H7 (cell line): ENCODE measurements at places on chromosomes 5 and 9.
A peak's percentile ranks its signal among the peaks of the same experiment; 100 is the strongest.

GRCh38 chr5:367358-368130, 46.0 kb downstream of the AHRR start:
- DNase-seq, result peak; percentile 65

DNA sequence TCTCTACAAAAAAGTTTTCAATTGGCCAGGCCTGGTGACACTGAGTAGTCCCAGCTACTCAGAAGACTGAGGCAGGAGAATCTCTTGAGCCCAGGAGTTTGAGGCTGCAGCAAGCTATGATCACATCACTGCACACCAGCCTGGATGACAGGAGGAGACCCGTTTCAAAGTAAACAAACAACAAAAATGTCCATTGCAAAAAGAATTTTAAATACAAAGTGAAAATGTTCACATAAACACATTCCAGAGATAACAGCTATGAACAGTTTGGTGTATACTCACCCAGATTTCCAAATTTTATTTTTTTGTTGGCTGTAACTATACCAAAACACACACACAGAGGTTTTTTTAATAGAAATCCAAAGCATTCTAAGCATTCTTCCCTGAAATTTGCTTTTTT, 39.8 kb downstream of the ADRA1B start:
- no peak for DNase-seq

GRCh38 chr5:74562122-74562521, 78.4 kb downstream of the ENC1 start:
- no peak for DNase-seq

GRCh38 chr5:43661102-43661501, 58.1 kb downstream of the NNT start:
- DNase-seq, result peak; percentile 11

- no peak for DNase-seq
These were observed 108.9 kb upstream of the SPRY4 start for GRCh38 chr5:142433526-142434321.

- no peak for DNase-seq
These were observed 170.7 kb downstream of the TSSK1B start for GRCh38 chr5:113264046-113264445.

DNA sequence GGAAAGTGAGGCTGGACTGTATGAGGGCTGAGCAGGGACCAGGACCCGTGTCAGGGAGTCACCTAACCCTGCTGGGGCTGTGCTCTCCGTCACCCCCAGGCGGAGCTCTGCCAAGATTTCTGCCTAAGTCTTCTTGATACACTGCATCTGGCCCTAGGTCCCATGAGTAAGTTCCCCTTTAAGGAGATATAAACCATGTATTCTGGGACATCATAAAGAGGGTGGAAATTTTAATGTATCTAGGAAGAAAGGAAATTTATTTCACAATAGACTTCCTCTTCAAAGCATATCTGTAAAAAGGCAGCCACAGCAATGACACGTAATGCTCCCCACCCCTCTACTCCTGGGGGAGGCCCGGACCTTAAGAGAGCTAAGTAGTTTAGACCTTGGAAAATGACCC, 183.4 kb downstream of the FBXL7 start:
- peak; percentile 36 for DNase-seq

DNA sequence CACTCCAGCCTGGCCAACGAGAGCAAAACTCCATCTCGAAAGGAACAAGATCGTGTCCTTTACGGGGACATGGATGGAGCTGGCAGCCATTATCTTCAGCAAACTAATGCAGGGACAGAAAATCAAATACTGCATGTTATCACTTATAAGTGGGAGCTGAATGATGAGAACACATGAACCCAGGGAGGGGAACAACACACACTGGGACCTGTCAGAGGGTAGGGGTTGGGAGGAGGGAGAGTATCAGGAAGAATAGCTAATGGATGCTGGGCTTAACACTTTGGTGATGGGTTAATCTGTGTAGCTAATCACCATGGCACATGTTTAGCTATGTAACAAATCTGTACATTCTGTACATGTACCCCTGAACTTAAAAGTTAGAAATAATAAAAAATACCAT, 40.9 kb downstream of the NMUR2 start:
- DNase-seq, result no peak

- no peak for DNase-seq
These were observed 199.6 kb downstream of the SYK start for GRCh38 chr9:91001146-91001611.

DNA sequence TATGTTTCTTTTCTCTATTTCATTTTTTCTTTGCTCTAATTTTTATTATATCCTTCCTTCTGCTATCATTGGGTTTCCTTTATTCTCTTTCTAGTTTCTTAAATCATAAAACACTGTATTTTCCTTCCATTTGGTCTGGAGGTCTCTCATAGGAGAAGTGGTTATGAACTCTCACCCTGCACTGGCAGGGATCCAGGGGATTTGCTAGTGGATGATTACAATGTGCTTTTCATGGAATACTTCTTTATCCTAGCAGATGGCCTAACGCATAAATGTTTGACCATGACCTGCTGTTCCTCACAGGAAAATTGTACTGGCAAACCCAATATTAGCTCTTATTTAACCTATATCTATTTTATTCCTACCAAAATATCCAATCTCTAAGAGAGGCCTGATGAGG, 31.5 kb upstream of the SGCD start:
- no peak for DNase-seq

DNA sequence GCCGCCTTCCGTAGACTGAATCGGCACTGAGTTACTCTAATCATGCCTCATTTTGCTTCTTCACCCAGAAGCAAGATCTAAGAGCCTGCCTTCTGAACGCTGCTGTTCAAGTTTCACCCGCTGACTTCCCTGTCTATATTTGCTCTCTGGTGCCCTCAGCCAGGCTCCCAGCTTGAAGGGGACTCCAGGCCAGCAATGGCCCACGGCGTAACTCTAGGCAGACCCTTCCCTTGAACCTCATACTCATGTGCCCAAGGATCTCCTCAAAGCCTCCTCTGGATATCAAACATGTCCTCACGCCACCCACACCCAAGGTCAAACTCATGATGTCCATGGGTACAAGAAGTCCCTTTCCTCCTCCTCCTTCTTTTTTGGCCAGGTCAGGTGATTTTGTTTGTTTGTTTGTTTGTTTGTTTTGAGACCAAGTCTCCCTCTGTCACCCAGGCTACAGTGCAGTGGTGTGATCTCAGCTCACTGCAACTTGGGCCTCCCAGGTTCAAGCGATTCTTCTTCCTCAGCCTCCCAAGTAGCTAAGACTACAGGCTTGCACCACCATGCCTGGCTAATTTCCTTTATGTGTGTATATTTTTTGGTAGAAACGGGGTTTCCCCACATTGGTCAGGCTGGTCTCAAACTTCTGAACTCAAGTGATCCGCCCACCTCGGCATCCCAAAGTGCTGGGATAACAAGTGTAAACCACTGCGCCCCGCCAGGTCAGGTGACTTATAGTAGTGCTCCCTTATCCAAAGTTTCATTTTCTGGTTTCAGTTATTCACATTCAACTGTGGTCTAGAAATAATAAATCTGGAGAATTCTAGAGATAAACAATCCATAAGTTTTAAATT, 239.0 kb downstream of the SYK start:
- no peak for DNase-seq

GRCh38 chr5:102295534-102296177, 428 bp downstream of the SLCO4C1 start:
- peak; percentile 47 for DNase-seq

DNA sequence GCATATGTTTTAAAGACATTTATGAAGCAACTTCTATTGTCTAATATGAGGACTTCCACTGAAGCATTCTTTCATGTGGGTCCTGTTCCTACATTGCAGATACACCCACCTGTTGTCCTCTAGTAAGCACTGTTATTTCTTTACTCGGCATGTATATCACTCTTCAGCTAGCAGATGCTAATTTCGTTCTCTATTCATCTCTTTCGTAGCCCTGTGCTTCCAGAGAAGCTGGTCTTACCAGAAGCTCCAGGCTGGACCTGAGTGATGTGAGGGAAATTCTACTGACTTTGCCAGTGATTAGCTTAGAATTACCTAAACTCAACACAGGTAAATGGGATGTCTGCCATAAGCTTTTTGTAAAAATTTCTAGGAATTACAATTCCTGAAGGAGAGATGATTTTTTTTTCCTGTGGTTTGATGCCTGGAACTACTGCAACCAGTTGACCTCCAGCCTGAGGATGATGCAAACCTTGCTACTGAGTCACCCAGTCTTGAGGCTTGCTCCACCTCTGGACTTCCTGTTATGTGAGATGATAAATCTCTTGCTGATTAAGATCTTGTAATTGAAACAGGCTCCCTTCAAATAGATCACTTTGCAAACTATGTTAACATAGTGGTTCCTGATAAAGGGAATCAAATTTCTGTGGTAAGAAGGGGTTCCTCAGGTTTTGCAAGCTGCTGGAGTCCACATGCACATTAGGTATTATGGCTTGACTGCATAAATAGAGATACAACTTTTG, 52.2 kb upstream of the SPINK5 start:
- no peak for DNase-seq

GRCh38 chr5:122705851-122706250, 69.0 kb upstream of the SNX2 start:
- DNase-seq, result no peak

DNA sequence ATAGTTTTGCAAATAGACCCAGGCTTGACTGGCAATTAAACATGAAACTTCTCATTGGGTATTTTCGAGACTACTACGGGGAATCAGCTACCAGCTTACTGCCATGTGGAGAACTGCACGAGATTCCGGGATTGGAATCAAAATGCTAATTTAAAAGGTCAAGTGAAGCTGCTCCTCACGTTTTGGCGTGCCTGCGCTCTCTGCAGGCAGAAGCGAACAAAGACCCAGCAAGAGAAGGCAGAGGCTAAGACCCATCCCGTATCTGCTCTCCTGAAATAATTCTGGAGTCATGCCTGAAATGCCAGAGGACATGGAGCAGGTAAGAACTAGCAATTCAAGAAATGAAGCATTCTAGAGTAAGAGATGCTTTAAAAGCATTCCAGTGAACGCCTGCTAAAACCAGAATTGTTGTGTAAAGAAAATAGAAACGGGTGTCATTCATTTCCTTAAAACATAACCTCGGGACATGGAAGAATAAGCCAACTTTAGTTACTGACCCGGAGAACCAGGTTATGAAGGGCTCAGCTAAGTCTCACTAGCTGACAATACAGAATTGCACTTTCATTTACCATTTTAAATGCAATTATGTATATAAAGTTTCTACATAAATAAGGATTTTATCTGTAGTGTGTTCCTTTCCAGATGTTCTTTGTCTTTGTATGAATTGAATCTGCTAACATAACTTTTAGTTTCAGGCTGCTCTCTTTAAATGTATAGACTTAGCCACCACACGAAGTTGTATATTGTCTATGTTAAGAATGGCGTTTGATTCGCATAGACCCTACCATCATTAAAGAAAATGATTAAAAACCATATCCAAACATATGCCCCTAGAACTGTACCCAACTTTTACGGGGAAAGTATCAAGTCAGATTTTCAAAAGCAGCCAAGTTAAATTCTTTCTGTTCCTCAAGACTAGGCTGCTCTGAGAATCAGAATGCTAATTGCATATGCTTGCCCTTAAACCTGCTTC, 2.0 kb upstream of the MAT2B start:
- DNase-seq, result peak; percentile 73

GRCh38 chr5:157544623-157544989, 31.0 kb downstream of the ADAM19 start:
- no peak for DNase-seq

- DNase-seq, result peak; percentile 96
These were observed at the start of gene DAPK1 for GRCh38 chr9:87497604-87498045. Gene DAPK1, plus strand, starts transcription at chr9:87497867. Its CDS starts 1,211 bp downstream, at chr9:87499078.

GRCh38 chr9:100619194-100619593, 41.3 kb downstream of the CAVIN4 start:
- DNase-seq, result no peak
